ENCODE measurements at places on chromosomes 12 and 14.

DNA sequence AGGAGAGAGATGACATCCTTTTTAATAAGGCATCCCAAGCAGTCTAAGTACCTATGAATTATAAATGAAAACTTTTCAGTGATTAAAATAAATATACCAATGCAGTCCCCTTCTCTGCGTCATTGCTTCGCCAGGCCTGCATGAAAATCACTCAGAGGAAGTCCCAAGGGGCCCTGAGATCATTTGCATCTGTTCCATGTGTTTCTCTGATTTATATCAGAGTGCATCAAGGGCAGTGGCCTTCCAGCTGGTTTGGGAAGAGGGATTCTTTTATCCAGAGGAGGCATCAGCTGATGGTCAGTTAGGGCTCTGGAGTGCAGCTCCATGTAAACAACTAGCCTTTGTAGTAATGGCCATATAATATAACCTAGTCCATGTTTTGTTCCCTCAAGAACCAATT, 210.1 kb downstream of the RGS6 start:
- DNase-seq: no peak

DNA sequence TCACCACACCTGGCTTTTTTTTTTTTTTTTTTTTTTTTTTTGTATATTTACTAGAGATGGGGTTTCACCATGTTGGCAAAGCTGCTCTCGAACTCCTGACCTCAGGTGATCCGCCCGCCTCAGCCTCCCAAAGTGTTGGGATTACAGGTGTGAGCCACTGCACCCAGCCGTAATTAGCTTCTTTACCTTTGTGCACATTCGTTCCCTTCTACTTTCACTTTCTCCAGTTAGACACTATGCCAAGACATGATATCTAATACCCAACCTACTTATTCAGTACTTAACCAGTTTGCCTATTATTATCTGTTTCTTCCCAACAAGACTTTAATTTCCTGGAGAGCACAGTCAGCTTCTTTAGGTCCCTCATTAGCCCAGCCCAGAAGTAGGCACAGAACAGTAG, 5.3 kb downstream of the STYK1 start:
- no peak for DNase-seq

GRCh38 chr12:51897181-51897580, 9.3 kb downstream of the ANKRD33 start:
- no peak for DNase-seq

DNA sequence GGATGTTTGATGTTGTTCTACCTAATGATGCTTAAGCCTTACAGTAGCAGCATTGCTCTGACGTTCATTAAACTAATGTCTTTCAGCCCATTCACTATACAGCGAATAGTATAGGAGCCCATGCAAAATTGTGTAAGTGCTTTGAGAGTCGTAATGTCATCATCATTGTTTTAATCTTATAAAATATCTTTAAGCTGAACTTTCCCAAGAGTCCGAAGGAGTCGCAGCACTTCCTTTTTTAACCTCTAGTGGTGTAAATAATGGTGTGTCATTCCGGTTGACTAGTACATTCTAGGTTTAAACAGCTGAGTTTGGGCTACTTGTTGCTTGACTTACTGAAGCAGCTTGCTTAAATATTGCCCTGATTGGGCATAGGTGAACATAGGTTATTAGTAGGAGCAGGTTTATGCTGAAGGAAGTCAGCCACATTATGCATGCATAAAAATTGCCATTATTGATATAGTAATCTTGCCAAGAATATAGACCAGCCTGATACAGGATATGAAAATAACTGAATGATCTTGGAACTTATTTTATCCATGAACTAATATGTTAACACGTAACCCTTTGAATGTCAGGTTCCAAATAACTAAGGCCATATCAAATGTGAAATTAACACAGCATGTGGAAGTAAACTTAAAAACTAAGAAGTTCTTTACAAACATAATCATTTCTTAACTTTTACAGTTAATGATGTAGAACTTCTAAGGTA, 2.6 kb downstream of the WNK1 start:
- DNase-seq: peak; percentile 73

DNA sequence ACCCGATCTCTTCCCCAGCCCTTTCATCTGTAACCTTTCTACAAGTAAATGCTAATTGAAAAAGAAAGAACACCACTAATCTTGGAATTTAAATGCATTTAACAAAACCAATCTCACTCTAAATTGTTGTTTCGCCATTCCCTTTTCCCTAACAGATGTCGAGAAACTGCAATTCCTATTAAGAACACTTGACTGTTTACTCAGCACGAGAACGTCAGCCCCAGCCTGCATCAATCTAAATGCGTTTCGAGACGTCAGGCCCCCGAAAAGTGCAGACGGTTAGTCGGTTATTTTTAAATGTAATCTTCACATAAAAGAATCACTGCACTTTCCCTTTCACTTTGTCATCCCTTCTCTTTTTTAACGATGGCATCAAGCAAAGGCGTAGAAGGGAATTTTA, 837.6 kb downstream of the VRK1 start:
- DNase-seq: no peak

- no peak for DNase-seq
These were observed 26.9 kb downstream of the C12orf42 start for GRCh38 chr12:103468837-103469236.

DNA sequence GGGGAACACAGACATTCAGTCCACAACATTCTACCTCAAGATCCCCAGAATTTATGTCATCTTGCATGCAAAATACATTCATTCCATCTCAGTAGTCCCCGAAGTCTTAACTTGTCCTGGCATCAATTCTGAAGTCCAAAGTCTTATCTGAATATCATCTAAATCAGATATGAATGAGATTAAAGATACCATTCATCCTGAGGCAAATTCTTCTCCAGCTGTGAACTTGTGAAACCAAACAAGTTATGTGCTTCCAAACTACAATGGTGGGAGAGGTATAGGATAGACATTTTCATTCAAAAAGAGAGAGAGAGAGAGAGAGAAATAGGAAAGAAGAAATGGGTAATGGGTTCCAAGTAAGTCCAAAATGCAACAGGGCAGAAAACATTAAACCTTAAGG, 390.6 kb downstream of the DPF3 start:
- DNase-seq: no peak

- DNase-seq: peak; percentile 62
These were observed 21.4 kb downstream of the ABCB9 start for GRCh38 chr12:122944605-122945592.

GRCh38 chr12:55676707-55677106, 31.0 kb downstream of the ITGA7 start:
- no peak for DNase-seq

GRCh38 chr12:3489057-3489456, 1.9 kb upstream of the PRMT8 start:
- peak; percentile 13 for DNase-seq

DNA sequence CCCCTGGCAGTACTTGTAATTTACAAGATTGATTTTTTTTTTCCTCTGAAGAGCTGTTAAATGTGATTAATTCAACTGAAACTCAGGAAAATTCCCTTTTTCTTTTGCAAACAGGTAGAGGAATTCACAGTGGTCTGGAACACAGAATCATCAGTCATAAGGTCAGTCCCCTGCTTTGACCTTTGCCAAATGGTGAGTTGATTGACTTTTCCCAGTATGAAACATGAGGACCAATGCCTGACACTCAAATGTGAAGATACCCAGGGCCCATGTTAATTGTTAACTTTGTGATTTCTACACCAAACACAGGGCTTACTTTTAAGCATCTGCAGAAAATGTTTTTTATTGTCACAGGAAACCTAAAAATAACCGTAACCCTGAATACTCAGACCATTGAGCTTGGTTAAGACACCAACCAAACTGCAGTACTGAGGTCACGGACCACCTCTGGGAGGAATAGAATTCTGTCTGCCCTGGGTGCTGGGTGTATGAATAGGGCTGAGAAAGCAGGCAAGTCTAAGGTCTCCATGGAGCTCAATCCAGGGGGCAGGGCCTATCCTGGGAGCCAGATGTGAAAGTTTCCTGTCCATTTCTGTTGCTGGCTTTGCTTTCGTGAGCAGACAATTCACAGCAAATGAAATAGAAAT, 192.4 kb downstream of the TMX1 start:
- DNase-seq: no peak

GRCh38 chr12:60872219-60872618, 1276.4 kb downstream of the SLC16A7 start:
- DNase-seq: no peak

GRCh38 chr12:1205512-1206060, 214.6 kb downstream of the ERC1 start:
- DNase-seq: peak; percentile 42

DNA sequence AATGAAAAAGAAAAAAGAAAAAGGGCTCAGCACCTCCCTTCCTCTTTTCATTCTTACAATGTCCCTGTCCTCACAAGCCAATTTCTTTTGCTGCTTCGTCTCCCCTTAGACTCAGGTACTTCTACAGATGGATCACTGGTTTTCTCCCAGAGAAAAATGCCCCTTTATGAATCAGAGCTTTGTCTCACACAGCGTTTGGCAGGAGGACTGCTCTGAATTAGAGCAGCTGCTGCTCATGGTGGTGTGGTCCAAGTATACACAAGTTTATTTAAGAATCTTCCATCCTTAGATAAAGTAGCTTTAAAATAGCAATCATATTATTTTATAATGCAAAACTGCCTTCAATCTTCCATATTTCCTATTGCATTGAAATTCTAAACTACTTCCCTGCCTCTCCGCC, 80.3 kb downstream of the SLC8A3 start:
- no peak for DNase-seq

GRCh38 chr14:89767861-89768268, 186.7 kb downstream of the EFCAB11 start:
- DNase-seq: peak; percentile 61

DNA sequence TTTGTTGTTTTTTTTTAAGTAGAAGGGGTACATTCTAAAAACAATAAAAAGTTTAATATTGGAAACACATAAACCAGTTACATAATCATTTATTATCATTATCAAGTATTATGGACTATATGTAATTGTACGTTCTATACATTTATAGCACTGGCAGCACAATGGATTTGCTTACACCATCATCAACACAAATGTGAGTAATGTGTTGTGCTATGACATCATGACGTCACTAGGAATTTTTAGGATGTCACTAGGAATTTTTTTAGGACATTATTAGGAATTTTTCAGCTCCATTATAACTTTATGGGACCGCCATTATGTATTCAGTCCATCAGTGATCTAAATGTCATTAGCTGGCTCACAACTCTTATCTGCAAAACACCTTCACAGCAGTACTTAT, 126.8 kb upstream of the SYT10 start:
- DNase-seq: no peak

DNA sequence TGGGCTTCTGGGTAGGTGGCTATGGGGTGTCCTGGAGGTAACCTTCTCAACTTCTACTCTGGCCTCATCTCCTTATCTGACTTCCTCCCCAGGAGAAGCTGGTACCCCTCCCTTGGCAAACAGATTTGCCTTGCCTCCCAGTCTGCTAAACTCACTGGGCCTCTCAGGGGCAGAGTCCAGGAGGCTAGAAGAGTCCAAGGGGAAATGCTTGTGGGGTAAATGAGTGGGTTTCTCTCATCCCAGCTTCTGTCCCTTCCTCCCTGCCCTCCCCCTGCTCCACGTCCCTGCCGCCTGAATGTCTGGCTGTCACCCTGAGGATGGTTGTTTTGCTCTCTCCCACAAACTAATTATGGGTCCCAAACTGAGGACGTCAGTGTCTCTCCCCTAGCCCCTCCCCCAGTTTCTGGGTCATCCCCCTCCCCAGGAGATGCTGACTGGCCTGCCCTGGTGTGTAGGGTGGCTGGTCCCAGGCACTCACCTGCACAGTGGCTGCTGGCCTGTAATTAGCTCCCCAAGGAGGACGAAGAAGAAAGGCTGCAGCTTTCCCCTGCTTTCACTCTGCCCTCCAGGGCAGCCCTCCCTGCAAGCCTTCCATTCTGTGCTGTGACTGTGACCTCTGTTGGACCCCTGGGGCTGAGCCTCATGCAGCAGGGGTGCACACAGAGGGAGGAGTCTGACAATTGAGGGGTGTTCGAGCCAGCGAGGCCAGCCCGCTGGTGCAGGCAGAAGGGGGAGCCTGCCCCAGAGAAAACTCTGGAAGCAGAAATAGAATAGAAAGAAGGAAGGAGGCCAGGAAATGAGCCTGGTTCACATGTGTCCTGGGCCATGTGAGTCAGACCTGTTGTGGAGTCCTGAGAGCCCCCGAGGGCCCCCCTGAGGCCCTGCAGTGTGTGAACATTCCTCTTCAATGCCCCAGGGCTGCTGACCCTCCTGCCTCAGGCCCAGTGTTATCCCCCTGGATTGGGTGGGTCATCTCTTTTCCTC, at the start of gene LRP1-AS:
LRP1-AS (minus strand) TSS at position 659 of the 984 bp plus-strand sequence.
- DNase-seq: peak; percentile 72

DNA sequence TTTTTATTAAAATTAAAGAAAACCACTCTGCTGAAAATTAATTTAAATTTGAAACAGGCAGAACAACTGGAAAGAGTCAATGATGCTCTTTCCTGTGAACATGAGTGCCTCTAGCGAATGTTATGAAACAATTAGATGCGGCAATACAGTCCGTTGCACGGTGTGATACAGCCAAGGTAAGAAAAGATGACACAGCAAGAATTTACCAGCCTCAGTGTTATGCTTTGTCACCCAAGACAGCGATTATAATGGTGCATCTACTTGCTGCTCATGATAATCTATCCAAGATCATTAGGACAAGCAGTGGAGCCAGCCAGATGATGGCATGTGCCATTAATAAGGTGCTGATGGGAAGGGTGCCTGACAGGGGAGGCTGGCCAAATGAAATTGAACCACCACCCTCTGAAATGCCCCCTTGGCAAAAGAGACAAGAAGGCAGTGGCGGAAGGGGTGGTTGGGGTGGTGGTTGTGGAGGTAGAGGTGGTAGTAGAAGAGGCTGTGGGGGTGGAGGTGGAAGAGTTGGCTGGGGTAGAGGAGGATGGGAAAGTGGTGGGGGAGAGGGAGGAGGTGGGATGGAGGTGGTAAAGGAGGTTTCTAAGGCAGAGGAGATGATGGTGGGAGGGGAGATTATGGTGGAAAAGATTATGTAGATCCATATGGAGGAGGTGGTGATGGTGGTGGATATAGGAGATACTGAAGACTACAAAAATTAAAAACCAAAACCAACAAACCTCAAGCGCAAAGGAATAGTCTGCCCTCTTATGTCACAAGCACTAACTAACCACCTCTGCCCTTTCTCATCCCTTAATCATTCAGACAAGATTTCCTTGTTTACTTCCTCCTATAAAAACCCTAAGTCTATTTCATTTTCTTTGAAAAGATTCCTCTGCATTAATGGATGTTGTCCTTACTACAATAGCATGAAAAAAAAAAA, 4.0 kb upstream of the RESF1 start:
- no peak for DNase-seq

DNA sequence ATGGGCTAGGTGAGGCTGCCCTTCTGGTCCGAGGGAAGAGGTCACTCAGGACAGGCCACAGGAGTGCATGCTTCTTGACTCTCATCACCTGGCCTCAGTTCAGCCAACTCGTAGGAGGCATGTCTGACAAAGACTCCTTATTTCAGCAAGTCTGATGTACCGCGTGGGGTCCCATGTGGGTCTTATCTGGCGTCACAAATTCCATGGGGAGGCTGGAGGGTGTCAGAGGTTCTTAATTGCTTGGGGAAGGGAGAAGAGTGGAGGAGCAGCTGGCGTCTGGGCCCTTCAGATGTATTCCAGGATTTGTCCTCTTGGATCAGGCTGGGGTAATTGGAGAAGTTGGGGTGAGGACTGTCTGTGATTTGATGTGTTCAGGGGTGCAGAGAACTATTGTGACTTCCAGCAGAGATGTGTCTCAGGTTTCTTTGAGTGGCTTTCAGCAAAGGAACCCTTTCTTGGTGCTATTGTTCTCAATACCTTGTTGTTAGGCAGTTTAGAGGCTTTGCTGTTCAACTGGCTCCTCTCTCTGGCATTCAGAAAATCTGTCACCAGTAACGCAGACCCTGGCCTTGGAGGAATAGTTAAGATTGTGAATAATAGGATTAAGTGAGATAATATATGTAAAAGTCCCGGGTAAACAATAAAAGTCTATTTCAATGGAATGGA, 60.1 kb downstream of the SUSD6 start:
- DNase-seq: no peak
